ENCODE measurements at places on chromosomes 6 and 20.

DNA sequence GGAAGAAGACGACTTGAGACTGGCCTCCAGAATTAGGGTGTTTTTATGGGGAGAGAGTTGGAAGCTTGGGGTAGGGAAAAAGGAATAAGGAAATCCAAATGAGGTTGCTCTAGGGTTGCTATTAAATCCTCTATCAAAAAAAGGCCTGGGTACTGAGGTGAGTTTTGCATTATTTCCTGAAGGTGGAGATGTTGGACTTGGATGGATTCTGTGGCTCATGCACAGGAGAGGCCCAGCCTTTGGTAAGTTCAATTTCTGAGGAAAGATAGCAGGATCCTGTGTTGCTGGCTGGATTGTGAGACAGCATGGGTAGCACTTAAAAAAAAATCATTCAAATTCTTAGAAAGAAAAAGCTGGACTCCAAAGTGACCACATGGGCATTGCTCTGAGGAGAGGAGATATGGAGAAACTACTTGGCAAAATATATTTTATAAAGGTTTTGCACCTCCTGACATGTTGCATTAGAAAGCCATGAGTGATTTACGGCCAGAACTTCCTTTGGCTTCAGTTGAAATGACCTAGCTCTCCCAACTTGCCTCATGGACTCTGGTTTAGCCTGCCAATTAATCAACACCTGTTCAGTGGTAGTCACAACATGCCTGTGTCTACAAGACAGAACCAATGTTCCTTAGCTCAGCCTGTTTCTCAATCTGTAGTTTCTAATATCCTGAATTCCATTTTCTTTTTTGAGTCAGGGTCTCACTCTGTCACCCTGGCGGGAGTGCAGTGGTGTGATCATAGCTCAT, 152.1 kb upstream of the RALGAPA2 start:
- DNase-seq, result peak; percentile 64

DNA sequence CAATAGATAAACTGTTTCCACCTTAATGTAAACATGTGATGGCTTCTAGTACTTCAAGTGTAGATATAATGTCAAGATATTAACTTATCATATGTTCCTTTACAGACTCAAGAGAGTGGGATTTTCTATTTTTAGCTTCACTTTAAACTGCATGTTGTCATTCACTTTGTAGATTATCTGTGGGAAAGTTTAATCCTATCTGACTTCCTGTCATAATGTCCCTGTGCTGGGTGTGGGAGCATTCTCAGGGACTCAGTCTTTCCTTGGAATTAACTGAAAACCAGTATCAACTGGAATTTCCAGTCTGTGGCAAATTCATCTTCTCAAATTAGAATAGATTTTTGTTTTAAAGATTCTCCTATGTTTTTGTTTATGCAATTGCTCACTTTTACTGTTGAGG, 226.1 kb upstream of the FERMT1 start:
- no peak for DNase-seq

GRCh38 chr6:23678626-23679025, 447.4 kb upstream of the NRSN1 start:
- no peak for DNase-seq

DNA sequence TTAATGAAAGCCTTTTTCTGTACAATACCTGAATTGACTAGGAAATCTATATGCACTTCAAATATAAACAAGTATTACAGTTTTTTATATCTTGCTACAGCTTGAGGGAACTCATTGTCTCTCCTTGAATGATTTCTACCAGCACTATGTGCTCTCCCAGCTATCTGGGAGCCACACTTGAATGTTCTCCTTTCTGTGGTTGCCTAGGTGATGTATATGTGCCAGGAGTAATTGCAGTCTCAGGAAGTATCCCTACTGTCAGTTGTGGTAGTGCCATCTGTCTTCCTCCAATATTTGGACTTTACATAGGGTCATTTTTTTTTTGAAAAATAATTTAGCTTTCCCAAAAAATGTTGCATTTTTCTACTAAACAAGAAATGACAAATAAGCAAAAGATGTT, 288.0 kb upstream of the PLCB4 start:
- DNase-seq, result no peak

DNA sequence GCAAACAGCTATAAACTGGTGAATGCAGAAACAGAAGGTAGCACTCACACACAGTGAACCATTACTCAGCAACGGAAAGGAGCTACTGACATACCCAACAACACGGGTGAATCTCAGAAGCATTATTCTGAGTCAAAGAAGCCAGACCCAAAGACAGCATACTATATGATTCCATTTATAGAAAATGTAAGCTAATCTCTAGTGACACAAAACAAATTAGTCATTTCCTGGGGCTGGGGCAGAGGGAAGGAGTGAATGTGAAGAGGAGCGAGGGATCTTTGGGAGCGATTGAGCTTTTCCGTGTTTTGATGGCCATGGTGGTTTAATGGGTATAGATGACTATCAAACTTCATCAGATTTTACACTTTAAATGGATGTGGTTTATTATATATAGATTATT, 614.6 kb downstream of the DHX35 start:
- DNase-seq, result no peak

- DNase-seq, result no peak
Observed at GRCh38 chr6:27684264-27685211, 211.6 kb upstream of the ZNF184 start.

DNA sequence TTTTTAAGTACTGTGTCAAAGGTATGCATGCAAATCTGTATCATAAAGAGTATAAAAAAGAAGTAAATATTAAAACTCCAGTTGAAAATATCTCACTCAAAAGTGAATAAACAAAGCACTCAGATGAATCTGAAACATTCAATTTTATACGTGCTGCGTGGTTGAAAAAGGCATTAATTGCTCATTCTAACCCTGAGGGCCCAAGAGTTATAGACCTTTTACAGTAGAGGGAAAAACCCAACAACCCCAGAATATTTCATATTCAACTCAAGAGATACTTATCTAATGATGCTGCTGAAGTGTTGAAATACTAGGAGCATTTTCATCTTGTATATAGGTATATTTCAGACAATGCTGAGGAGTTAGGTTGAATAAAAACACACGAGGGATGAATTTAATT, 862.8 kb upstream of the CITED2 start:
- no peak for DNase-seq

DNA sequence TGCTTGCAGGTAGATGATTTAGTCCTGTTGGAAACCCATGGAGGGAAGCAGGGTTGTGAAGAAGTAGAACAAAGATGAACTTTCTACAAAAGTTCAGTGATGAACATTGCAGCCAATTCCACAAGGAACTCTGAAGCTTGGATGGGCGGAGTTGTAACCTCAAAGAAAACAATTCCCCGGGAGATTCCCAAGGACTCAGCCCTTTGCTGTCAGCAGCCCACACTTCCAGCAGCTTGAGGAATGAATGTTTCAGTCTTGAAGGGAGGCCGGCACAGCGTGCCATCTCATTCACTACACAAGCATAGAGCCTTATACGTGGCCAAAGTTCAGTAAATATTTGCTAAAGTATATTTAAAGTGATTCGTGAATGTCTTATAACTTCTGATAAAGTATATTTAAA, 269.4 kb downstream of the NKAIN2 start:
- no peak for DNase-seq

DNA sequence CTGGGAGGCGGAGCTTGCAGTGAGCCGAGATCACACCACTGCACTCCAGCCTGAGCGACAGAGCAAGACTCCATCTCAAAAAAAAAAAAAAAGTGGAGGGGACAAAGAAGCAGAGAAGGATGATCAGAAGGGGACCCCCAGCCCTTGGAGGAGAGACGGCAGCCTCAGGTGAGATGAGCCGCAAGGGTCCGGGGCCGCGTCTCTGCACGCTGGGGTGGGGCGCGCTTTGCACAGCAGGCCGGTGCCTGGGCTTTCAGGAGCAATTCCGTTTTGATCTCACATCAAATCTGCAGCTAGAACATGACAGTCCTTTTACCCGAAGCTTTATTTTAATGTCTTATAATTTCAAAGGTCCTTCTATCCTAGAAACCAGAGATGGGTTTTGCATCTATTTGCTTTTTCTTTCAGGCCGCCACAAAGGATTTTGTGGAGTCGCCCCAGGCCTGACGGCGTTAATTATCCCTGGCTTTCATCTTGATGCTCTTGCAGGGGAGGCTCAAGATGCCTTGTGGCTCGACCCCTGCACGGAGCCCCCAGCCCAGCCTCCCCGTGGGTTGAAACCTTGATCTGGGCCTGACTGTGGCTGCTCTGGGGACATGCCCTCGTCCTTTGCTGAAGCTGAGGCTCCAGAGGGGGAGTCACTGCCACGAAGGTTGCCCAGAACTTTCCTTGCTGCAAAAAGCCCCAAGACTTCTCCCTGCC, 17.3 kb downstream of the HRH3 start:
- peak; percentile 69 for DNase-seq

DNA sequence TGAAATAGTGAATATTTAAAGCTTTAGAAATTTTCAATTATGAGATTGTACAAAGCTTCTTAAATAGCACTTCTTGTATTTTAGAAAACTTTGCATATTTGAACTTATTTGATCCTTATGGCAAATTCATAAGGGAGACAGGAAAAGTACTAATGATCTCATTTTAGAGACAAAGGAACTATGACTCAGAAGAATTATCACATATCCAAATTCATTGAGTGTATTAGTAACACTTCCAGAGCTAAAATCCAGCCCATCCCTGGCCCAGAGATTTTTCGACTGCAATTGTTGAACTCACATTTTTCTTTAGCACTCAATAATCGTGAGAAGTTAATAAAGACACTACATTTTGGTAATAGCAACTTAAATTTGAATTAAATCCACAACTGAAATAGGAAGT, 704.3 kb downstream of the EPM2A start:
- DNase-seq, result no peak

GRCh38 chr6:80940571-80940970, 811.9 kb downstream of the TENT5A start:
- no peak for DNase-seq

DNA sequence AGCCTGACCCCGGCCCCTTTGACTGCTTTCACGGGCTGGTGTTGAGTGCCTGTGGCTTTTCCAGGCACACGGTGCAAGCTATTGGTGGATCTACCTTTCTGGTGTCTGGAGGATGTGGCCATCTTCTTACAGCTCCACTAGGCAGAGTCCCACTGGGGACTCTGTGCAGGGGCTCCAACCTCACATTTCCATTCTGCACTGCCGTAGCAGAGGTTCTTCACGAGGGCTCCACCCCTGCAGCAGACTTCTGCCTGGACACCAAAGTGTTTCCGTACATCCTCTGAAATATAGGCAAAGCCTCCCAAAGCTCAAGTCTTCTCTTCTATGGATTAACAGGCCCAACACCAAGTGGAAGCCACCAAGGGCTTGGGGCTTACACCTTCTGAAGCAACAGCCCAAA, 691.5 kb upstream of the POU3F2 start:
- no peak for DNase-seq

DNA sequence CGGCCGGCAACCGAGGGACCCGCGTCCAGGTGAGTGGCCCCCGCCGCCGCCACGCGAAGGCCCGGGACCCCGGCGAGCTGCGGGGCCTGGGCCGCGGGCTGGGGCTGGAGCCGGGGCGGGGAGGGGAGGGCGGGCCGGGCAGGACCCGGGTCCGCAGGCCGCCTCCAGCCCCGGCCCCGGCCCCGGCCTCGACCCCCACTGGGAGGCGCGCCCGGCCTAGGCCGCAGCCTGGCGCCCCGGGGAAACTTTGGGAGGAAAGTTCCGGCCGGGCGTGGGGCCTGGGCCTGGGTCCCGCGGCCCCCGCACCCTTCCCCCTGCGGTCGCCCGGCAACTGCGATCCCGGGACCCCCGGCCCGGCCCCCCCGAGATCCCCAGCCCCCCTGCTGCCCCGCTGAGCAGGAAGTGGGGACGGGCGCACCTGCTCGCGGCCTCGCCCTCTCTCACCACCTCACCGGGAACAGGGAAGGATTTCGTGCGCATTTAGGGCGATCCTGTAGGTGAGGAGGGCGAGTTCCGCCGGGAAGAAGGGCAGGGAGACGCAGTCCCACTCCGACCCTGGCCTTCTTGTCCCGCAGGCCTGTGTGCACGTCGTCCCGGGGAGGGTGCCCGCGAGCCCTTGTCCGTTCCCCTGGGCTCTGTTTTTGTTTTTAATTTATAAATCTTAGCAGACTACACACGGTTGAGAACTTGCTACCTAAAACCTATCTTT, 402 bp downstream of the OSBPL2 start:
- no peak for DNase-seq

- no peak for DNase-seq
Observed at GRCh38 chr20:52425701-52426100, 234.1 kb upstream of the ZFP64 start.

- no peak for DNase-seq
Observed at GRCh38 chr6:144449911-144450597, 164.9 kb downstream of the UTRN start.

- no peak for DNase-seq
Observed at GRCh38 chr20:7085467-7085866, 318.0 kb downstream of the BMP2 start.

DNA sequence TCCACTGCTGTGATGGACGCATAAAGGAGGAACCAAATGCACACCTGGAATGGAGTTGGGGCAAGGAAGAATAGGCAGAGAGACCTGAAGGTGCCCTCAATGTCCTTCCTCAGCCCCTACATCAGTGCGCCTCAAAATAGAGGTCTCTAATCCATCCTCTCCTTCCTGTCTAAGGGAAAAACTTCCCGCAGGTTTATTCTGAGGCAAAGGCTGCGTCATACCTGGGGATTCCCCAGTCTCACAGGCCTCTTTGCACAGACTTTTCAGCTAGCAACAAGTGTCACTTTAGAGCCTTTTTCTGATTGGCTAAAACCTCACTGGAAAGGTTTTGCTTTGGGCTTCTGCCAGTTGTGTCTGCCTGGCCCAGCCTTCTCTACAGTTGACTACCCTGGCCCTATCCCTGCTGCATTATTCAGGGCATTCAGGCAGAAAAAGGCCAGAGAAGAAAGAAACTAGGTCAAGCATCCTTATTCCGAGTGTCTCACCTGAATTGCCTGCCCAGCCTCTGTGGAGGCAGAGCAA, 1.8 kb upstream of the HLA-DQB1 start:
- no peak for DNase-seq

- DNase-seq, result no peak
Observed at GRCh38 chr6:46947497-46947896, 25.8 kb upstream of the ADGRF5 start.

DNA sequence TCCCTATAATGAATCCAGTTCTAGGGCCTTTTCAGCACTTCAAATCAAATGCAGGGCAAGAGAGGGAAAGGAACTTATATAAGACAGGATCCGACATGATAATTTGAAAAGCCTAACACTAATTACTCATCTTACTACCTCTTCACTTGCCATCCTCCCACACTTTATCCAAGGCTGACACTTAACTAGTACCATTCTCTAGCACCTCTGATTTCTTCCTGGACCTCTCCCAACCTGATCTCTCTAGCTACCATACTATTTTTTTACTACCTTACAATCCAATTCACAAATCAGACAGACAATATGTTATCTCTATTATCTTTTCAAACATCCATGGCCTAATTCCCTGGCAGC, 50.4 kb downstream of the BTBD9 start:
- no peak for DNase-seq

DNA sequence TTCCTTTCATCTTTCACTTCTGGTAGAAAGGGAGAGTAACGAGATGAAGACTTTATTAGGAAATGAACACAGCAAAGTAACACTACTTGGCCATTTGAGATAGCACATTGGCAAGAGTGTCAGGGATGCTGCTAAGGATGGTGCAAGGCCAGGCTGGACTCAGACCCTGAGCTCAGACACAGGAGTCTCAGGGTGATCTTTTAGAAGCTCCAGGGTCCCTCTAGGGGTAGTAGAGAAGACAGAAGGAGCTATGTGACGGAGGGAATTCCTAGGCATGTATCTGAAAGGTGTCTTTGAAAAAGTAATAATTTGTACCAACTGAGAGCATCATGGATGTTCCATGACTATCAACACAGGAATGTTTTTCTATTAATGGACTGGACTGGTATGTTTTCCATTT, 436.5 kb downstream of the DHX35 start:
- no peak for DNase-seq

GRCh38 chr6:136539967-136540652, 10.1 kb downstream of the MAP7 start:
- DNase-seq, result no peak

GRCh38 chr20:59939879-59940128, 301 bp downstream of the PPP1R3D start:
- no peak for DNase-seq
